ENCODE measurements at places on chromosomes 7 and 10.

GRCh38 chr7:101563943-101564777 is 64.9 kb downstream of the MYL10 start:
- no peak for DNase-seq

DNA sequence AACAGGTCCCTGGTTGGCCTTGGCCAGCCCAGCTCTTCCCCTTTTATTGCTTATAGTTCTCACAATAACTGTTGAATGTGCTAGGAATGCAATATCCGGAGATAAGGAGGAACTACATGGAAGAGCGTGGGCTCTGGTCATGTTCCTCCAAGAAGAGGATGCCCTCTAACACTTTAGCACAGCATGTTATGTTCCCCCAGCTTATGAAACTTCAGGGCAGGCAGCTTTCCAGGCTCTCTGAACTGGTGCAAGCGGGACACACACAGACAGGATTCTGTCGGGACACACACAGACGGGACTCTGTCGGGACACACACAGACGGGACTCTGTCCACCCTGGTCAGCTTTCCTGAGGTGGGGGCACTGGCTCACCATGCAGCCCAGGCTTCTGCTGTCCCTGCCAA is 141.6 kb downstream of the PKD1L1 start:
- no peak for DNase-seq

DNA sequence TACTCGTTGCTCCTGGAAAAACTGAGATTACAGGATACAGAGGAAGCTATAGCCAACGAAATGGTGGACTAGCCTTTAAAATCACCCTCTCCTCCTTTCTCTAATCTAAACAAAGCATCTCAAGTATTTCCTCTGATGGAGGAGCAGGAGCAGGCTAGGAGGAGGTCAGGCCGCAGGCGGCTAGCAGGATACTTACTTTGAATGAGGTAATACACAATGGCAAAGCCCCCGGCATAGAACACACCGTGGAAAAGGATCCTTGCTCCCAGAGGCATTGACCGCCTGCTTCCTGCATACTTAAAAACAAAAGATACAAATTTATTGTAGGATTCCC is 64.4 kb downstream of the STK17A start:
- peak; percentile 61 for DNase-seq

GRCh38 chr10:33123680-33124079 is 165.7 kb upstream of the ITGB1 start:
- no peak for DNase-seq

GRCh38 chr10:26855186-26855585 is 5.6 kb downstream of the ABI1 start:
- peak; percentile 44 for DNase-seq

- no peak for DNase-seq
Measured at GRCh38 chr10:24884793-24885192, 67.6 kb downstream of the PRTFDC1 start.

DNA sequence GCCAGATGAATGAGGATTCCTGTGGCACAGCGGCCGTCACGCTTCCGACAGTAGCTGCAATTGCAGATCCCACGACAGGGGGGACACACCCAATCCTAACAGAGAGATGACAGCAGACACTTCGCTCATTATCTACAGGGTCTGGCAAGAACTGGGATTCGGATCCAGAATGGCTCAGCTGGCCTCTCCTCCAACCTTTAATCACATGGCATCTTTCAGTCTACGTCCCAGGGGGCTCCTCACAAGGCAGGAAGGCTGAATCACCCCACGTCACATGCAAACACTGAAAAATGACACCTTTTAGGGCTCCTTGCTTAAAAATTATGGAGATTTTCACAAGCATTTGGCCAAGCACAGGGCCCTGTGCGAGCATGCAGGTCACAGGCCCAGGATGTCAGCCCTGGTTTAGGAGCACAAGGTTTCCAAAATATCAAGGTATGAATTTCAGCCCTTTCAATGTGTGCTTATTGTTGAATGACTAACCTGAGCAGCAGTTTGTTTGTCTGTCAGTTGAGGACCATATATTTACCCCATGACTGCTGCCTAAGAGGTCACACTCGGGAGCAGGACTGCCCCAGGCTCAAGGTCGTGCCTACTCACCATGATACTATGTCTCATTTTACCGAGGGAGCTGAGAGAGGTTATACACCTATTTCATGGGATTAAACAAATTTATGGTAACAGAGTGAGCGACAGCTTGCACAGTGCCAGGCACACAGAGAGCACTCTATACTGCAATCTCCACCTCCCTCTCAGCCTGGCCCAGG is 42.5 kb downstream of the CDCA7L start:
- DNase-seq, result no peak

GRCh38 chr10:3865565-3865964 is 80.6 kb upstream of the KLF6 start:
- DNase-seq, result no peak

- DNase-seq, result no peak
Measured at GRCh38 chr7:24725554-24726241, 31.6 kb downstream of the GSDME start.

- DNase-seq, result no peak
Measured at GRCh38 chr10:24848195-24848594, 104.2 kb downstream of the PRTFDC1 start.

- DNase-seq, result no peak
Measured at GRCh38 chr7:34596887-34597286, 61.1 kb upstream of the NPSR1 start.

- DNase-seq, result no peak
Measured at GRCh38 chr10:49277973-49278372, 21.0 kb upstream of the C10orf71 start.

DNA sequence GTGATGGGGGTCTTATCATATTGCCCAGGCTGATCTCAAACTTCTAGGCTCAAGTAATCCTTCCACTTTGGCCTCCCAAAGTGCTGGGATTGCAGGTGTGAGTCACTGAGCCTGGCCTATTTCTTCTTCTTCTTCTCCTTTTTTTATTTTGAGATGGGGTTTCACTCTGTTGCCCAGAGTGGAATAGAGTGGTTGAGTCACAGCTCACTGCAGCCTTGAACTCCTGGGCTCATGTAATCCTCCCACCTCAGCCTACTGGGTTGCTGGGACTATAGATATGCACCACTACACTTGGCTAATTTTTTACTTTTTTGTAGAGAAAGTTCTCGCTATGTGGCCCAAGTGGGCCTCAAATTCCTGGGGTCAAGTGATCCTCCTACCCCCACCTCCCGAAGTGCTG is 124.3 kb downstream of the SKIDA1 start:
- DNase-seq, result no peak

GRCh38 chr7:137611606-137612005 is 235.2 kb downstream of the DGKI start:
- no peak for DNase-seq

- DNase-seq, result no peak
Measured at GRCh38 chr7:39375874-39376190, 190.4 kb upstream of the YAE1 start.

- DNase-seq, result no peak
Measured at GRCh38 chr7:491292-491957, 28.2 kb downstream of the PDGFA start.

DNA sequence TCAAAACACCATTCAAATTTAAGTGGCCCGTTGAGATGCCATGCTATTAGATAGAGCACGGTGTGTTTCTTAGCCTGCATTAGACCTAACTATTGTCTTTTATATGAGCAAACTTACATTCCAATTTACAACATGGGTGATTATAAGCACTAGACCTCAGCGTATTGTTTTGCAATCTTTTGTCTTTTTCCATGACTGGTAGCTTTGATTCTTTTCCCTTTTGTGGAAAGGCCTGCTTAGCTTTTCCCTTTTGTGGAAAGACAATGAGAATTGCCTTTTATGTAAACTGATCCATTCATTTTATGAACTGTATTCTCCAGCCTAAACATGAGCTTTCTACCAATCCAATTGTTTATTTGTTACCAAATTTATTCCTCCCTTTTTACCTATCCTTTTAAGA is 823.1 kb downstream of the CCSER2 start:
- no peak for DNase-seq

DNA sequence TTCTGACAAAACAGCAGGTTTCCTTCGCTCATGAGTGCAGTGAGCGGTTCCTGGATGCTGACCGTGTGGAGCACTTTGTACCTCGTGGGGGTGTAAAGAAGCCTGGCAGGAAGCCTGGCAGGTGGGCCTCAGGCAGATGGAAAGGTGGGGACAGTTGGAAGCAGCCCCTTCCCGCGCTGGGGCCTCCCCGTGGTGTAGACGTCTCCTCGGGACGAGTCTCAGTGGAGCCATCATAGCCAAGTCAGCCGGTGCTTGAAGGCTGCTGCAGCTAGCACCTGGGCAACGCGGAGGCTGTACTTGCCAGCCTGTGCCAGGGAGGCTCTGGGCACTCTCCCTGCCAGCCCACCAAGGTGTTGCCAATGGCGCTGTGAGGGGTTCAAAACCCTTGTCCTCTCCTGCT is 154.5 kb downstream of the WDR37 start:
- DNase-seq, result no peak

GRCh38 chr7:132930881-132931280 is 151.0 kb downstream of the CHCHD3 start:
- DNase-seq, result peak; percentile 3

DNA sequence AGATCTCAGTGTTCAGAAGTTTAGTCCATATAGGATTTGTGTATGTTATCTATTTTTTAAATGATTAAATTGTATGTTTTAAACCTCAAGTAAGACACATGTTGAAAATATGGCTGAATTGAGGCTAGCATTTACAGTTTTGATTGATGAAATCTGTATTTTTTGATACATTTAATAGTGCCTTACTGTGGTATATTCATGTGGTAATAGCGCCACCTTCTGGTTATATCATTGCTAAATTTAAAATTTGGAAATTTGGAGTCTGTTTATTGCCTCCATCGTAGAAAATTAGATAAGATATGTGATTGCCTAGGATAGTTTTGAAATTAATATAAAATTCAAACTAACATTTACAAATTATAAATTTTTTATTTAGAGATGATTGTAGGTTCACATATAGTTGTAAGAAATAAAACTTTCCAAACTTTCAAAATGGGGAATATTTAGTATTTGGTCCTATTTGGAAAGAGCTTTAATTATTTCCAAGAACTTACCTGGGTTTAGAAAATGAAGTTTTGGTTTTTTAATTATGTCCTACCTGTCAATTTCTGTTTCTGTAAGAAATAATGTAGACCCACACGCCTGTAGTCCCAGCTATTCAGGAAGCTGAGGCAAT is 19.1 kb upstream of the ARMS2 start:
- peak; percentile 48 for DNase-seq

GRCh38 chr7:155285833-155286232 is 11.8 kb upstream of the INSIG1 start:
- DNase-seq, result no peak

- DNase-seq, result peak; percentile 70
Measured at GRCh38 chr7:46784732-46785131, 797.2 kb downstream of the TNS3 start.

GRCh38 chr7:122487131-122487530 is 182.6 kb upstream of the FEZF1 start:
- DNase-seq, result no peak

GRCh38 chr7:17094963-17095574 is 203.4 kb upstream of the AHR start:
- peak; percentile 98 for DNase-seq
